ENCODE measurements at places on chromosomes 6 and 20.

DNA sequence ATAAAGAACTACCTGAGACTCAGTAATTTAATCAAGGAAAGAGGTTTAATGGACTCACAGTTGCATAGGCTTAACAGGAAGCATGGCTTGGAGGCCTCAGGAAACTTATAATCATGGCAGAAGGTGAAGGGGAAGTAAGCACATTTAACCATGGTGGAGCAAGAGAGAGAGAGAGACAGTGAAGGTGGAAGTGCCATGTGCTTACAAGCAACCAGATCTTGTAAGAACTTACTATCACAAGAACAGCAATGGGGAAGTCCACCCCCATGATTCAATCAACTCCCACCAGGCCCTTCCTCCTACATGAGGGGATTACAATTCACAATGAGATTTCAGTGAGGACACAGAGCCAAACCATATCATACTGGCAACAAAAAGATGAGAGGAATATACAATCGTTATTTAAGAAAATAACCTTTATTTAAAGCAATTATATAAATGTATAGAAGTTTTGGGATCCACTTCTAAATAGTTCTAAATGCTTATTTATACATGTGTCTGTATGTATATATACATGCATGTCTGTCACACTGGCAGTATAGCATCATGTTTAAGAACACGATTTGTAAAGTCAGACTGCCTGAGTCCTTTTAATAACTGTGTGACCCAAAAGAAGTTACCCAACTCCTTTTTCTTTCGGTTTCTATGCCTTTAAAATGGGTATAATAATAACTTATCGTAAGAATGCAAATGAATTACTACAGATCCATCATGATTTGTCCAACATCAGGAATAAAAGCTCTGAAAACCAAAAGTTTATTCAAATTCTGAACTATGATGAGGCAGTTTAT, 255.7 kb upstream of the THEMIS start:
- no peak for DNase-seq

- DNase-seq, result no peak
Observed at GRCh38 chr20:45340951-45341350, 7.3 kb downstream of the SDC4 start.

- DNase-seq, result no peak
Observed at GRCh38 chr6:139392794-139393193, 18.3 kb upstream of the CITED2 start.

DNA sequence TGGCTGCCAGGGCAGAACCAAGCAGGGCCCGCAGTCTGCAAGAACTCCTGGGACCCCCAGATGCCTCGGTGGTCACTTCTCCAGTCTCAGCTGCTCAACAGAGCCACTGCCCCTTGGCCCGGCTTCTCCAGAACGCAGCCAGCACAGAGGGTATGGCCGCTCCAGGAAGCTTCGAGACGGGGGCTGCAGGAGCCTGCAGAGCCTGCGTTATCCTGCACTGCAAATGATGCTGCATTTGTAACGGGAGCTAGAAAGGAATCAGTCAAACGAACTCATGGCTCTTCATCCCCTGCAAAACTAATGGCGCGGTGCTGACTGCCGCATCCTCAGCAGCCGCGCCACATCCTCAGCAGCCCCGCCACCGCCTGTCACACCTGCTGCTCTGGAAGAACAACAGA, 254.9 kb downstream of the TAF4 start:
- no peak for DNase-seq

- no peak for DNase-seq
Observed at GRCh38 chr6:37646986-37647764, 50.5 kb downstream of the MDGA1 start.

DNA sequence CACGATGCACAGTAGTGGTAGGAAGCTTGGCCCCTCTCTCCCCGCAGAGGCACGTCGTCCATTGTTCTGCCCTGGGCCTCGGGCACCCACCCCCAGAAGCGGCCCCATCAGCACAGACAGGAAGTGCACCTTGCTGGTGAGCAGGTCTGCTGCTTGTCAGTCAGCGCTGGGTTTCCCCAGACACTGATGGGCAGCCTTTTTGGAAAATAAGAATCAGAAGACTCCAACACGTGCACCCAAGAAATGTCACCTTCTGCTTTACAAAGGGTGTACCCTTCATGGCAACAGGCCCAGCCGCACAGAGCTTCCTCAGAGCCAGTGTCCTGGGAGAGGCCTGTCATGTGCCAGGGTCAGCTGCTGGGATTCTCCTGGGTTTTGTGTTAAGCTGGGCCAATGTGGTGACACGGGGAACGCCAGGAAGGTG, 34.7 kb upstream of the IRF4 start:
- no peak for DNase-seq

Data from substantia nigra (tissue), 51 donors.